ENCODE measurements at places on chromosomes 11 and 22.

- DNase-seq, result no peak
These were observed 125.6 kb upstream of the CSNK2A3 start for GRCh38 chr11:11478687-11479086.

DNA sequence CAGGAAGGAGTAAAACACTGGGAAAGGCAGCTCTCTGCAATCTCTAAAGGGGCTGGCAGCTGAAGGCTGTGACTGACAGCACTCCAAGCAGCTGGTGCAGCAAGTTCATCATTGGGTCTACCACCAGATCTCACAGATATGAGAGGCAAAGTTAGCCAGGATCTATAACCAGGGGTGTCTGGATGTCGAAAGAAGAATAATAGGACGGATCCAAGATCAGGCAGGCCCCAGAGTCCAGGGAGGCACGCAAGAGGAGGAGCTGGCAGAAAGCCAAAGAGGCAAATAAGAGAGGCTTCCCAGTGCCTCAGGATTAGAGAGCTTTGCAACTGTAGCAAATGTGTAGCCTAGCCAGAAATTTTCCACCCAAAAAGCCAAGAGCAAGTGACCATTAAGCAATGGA lies 77.1 kb downstream of the RBMXL2 start:
- DNase-seq, result no peak

DNA sequence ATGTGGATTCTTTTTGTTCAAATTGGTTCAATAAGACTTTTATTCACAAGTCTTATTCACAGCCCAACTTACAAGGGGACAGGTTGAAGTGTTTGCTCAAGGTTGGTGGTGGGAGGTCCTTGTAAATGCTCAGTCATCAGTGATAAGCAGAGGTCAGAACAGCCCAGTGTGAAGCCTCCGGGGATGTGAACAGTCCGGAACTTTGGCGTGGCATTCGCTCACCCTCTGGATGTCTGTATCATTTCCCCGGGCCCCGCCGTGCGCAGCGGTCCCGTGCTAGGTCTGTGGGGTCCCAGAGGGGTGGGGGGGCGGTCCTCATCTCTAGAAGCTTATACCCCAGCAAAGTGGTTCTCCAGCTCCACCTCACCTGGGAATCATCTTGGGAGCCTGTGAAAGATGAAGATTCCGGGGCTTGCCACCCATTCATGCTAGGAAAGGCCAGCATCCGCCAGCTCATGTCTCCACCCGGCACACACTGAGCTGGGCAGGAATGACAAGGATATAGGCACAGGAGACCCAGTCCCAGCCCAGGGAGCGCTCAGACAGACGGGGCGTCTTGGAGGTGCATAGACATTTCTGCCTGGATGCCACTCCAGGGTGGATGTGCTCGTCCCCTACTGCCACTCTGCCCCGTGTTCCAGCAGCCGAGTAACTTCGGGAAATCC lies 327.5 kb downstream of the TBC1D22A start:
- no peak for DNase-seq

DNA sequence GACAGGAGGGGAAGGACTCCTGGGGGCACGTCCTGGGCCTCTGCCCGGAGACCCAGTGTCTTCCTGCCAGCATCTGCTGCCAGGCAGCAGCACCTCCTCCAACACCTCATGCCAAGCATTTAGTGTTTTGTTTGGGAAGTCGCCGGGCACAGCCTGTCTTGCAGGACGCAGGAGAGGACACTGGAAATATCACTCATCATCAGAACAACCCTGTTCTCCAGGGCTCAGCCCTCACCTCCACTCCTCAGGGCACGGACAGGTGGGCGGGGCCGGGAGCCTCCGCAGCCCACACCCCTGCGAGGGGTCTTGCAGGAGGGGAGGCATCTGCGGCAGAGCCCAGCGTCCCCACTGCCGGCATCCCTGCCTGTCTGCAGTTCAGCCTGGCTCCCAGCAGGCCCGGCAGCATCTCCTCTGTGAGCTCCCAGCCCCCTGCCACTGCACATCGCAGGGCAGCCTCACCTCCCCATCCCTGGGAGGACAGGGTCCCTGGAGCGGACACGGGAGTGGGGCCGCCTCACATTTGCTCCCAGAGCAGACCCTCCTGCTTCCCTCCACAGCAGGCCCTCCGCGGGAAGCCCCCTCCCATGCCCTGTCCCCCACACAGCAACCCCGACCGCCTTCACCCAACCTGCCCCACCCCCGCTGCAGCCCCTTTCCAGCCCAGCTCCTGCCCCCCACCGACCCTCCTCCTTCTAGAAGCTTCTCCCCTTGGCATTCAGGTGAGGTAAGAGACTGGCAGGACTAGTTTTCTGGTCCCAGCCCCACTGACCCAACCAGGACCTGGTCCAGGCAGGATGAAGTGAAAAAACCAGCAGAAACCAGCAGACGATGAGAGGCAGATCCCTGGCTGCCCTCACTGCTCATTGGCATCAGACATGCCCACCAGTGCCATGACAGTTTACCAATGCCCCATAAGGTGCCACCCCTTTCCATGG lies 72.7 kb downstream of the BRD1 start:
- no peak for DNase-seq

GRCh38 chr11:58927393-58928106 lies 11.7 kb upstream of the GLYATL1 start:
- DNase-seq, result no peak

- DNase-seq, result no peak
These were observed 89.7 kb upstream of the SHISAL1 start for GRCh38 chr22:44402196-44403111.

DNA sequence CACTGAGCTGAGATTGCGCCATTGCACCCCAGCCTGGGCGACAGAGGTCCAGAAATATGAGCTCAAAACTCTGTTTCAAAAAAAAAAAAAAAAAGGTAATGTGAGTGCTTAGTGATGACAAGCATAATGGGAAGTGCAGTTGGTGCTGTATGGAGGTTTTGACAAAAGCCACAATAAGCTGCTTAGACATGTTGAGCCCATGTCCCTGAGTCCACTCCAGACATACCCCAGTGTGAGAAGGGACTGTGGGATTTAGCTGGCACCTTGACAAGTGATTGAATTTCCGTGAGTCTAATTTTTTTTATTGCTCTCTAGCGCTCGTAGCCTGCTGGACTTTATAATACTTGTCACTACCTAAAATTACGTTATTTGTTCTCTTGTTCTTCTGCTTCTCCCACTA lies 15.1 kb upstream of the LGR4 start:
- DNase-seq, result no peak

- no peak for DNase-seq
These were observed 98.5 kb upstream of the SLC22A12 start for GRCh38 chr11:64492561-64492960.

- no peak for DNase-seq
These were observed 232.8 kb upstream of the UBASH3B start for GRCh38 chr11:122422682-122423081.

DNA sequence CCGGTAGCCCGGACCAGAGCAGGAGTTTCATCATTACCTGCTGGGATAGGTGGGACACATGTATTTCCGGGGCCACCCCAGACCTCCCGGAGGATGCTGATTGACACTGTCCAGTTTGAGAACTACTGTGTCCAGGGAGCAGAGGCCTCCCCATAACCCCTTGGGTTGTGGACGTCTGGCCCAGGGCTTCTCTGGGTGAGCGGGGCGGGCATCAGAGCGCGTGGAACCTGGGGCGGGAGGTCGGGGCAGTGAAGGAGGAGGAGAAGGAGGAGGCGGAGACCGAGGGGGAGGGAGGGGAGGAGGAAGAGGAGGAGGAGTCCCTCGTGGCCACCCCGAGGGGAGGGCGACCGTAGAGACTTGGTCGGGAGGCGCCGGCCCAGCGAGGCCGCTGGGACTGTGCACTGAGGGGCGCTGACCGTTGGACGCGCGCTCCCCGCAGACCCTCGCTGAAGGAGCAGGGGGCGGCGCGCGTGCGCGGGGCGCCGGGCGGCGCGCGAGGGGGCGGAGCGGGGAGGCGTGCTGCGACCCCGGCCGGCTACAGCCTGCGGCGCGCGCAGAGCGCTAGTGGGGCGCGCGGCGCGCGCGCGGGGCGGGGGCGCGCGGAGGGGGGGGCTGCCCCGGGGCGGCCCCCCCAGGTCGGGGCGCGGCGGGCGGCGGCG lies at the start of gene GRK3:
Gene GRK3, plus strand, starts transcription at position 356 of the 659 bp plus-strand sequence. CDS start 366 bp downstream, outside the sequence.
- no peak for DNase-seq

- no peak for DNase-seq
These were observed 38.2 kb downstream of the OR10A6 start for GRCh38 chr11:7892840-7893254.

GRCh38 chr11:17810041-17810440 lies 75.5 kb downstream of the KCNC1 start:
- DNase-seq, result no peak

- DNase-seq, result no peak
These were observed 77.6 kb upstream of the KCNQ1OT1 start for GRCh38 chr11:2777386-2777785.

GRCh38 chr22:22755778-22756100 lies 111.3 kb downstream of the GGTLC2 start:
- DNase-seq, result no peak

- DNase-seq, result no peak
These were observed at the start of gene TOB2 for GRCh38 chr22:41446639-41447434. TSS of gene TOB2 (minus strand) at chr22:41446801. CDS start at chr22:41437345, 9,456 bp downstream.
